ENCODE measurements at places on chromosomes 3 and 15.

DNA sequence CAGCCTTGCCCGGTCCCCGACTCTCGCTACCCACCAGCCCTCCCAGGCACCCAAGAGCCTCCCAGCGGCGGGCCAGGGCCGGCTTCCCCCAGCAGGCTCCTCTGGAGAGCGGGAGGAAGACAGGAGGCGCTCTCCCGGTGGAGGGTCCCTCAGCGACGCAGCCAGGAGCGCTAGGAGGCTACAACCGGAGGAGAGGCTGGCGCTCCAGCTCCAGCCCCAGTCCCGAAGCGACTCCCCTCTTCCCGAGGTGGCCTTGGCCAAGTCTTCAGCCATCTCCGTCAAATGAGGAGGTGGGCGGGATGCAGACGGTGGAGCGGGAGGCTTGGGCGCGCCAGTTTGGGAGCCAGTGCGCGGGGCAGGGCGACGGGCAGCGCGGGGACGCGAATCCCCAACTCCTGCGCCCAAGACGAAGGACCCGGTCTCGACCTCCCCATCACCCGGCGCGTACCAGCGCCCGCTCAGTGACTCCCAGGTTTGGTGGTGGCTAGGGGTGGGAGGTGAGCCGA is 722 bp downstream of the CHRNA3 start:
- DNase-seq, result no peak

DNA sequence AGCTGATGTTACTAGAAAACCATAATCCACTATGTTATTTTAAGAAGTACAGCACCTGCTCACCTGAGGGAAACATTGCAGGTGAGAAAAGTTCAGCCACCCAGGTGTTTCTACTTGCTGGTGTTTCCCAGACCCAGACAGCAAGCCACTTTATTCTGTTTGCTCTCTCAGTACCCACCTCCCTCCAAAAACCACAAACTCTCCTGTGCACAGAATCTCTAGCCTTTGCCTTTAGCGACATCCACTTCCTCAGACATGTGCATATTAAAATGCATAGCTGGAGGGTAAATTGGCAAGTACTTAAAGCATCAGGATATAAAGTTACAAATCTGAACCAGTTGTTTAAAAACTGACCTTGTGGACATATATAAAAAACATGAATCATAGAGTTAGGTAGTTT is 36.7 kb downstream of the VGLL3 start:
- peak; percentile 35 for DNase-seq

- no peak for DNase-seq
Measured at GRCh38 chr15:91609966-91610365, 243.5 kb upstream of the SLCO3A1 start.

DNA sequence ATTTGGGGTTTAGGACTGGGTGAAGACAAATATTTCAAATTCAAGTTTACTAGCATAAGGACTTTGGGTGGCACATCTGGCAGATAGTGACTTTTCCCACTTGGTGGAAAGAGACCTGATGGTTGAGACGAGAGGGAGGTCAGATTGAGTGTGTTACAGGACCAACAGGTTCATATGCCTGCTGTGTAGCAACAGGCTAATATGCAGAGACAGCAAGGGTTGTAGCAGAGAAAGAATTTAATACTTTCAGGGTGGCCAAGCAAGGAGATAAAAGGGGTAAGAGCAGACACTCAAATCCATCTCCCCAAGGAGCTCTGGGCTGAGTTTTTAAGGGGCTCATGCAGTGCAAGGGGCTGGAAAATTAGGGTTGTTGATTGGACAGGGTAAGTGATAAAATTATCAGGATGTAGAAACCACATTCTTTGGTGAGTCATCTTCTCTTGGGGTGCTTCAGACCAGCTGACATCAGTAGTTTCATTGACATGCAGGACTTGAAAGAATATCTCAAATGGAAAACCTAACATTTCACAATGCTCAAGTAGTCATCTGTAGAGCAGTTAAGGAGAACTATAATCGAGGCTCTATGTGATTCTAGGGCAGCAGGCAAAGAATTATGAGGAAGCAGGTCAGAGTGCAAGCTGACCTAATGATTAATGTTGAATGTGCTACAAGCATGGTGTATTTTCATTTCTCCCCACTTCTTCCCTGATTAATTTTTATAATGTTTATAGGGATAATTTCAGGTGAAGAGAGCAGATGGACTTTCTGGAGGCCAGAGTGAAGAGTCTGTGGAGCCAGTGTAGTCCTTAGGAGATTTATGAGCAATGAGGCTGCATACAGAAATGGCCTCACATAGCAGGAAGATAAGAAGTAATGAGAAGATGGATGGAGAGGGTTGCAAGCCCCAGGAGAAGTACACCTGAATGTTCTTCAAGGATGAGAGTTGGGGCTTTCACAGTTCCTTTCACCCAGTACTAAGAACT is 13.7 kb downstream of the FOXB1 start:
- peak; percentile 77 for DNase-seq

GRCh38 chr3:50162034-50162883 is 7.1 kb downstream of the SEMA3F start:
- no peak for DNase-seq

DNA sequence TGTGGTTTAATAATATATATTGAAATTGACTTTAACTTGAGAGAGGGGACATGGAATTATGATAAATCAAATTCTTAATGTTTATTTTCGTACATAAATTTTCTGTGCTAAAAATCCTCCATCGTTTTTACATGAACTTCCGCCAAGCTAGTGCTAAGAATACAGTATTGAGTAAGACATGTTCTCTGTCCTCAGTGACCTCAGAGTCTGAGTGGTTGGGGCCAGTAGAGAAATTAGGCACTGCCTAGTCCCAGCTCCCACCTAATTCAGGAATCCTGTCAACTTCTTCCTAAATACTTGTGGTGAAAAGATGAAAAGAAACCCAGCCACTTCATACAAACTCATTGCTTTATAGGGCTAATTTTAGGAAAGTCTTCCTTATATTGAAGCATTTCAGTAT is 110.3 kb downstream of the PPP2R3A start:
- DNase-seq, result no peak
